ENCODE measurements at places on chromosomes 7 and 10.

DNA sequence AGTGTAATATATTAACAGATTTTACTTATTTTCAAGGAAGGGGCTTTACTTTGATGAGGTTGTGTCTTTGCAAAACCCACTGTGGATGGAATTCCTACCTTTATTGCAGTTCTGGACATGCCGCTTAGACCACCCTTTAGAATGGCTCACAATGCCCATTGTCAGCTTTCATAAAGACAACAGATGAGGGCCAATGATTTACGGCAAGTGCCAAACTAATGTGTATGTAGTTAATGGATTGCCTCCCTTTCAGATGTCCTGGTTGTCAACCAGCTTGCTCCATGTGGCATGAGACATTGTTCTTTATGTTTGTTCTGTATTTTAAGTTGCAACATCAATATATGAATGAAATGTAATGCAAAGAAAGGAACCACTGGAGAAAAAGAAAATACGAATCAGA is 35.0 kb upstream of the ELMO1 start:
- DNase-seq = no peak

DNA sequence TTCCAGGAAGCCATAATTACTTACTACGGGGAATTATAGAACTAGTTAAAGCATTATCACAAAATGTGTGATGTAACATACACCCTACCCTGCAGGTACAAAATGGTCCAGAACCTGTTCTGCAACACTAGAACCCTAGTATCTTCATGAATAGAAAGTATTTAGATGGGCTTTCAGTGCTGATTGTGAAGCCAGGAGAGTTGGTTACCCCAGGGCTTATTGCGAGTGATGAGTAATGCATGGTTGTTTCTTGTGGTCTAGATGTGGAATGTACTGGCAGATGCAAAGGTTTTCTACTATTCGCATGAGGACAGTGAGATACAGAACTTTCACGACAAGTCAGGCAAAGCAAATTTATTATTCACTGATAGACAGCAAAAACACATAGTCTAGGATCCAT is 33.6 kb upstream of the AGR3 start:
- DNase-seq = no peak

- DNase-seq = peak; percentile 27
Measured at GRCh38 chr10:3766046-3766756, 18.8 kb downstream of the KLF6 start.

DNA sequence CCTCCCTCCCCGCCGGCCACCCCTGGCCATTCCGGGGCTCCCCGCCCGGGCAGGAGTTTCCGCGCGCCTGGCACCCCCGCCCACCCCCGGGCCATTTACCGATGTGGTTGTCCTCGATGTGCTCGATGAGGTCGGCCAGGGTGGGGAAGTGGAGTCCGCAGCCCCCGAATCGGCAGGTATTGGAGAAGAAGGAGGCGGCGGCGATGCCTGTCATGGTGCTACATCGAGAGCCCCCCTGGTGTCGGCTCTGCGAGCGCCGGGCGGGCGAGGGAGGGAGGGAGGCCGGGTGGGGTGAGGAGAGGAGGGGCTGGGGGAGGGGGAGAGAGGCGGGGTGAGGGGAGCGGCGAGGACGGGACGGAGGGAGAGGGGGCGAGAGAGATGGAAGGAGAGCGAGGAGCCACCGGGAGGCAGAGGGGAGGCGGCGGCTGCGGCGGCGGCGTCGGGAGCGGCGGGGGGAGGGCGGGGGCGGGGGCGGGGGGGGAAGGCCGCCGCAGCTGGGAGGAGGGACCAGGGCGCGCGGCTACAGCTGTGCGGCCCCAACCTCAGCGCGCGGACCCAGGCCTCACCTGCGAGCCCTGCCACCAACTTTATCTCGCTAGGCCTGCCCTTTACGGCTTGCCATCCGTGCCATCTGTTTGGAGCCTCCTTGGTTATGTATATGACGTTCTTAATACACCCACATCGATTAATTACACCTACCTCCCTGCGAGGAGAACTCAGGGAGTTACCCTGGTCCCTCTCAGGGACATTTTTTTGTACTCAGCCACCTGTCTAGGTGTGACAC is at the start of gene JAZF1:
TSS of gene JAZF1 (minus strand) at position 432 of the 784 bp plus-strand sequence.
- peak; percentile 90 for DNase-seq
